EL (cell line): ENCODE measurements at places on chromosomes 11 and 22.
A peak's percentile ranks its signal among the peaks of the same experiment; 100 is the strongest.

DNA sequence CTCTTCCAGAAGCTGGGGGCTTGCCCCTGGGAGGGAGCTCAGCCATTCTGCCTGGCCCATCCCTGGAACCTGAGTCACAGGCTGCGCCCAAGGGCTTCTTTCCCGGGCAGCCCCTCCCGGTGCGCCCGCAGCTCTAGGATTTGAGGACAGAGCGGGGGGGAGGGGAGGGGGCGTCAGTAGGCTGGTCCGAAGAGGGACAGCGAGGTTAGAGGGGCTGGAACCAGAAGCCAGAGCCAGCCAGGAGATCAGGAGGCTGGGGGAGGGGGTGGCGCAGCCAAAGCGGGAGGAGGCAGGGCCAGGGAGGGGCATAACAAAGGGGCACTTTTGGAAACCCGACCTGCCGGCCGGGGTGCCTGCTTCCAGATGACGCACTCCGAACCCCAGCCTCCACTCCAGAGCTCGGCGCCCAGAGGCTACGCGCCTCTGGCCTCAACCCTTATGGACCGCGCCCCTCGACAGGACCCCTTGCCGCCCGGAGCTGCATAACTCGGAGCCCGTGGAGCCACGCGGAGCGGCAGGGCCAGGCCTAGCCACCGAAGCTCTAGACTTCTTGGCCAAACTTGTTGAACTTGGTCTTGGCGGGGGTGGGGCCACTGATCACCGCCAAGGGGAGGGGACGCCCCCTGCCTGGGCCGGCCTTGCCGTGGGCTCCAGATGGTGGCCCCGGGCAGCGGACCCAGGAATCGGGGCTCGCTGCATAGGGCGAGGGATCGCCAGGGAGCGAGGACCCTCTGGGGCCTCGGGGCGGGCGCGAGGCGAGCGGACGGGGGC, 744 bp downstream of the PACSIN3 start:
- DNase-seq: peak; percentile 81

GRCh38 chr11:94185416-94186084, 56.9 kb downstream of the PANX1 start:
- DNase-seq: peak; percentile 82

- DNase-seq: no peak
Measured at GRCh38 chr11:47881145-47881544, 33.0 kb upstream of the NUP160 start.

- DNase-seq: no peak
Measured at GRCh38 chr22:42985531-42985905, 29.4 kb downstream of the PACSIN2 start.

DNA sequence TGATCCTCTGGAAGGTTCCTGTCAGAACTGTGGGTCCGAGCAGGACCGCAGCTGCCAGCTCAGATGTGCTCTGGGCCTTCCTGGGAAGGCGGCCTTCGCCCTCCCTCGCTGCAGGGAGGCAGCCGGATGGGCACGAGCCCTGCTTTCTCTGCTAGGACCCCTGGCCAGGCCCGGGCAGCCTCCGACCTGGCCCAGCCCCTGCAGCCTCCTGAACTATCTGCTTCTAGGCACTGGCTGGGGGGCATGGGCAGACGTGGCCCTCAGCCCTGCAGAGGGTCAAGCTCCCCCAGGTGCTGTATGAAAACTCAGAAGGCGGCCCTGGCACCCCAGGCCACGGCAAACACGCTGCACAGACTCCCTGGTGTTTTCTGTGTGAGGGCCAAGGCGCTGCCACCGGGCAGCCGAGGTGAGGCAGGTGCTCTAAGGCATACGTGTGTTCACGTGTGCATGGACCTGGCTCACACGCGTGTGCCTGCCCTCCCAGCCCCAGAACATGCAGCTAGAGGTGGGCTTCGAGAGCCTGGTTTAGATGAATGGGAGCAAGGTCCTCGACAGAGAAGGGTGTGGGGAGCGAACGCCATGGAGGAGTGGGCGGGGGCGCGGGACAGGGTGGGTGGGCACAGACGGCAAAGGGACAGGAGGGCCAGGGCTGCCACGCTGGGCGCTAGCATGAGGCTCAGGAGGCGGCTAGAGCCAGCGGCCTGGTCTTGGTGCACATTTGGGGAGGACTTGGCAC, 4.3 kb downstream of the LRFN4 start:
- DNase-seq: no peak

GRCh38 chr11:46588915-46589314, 4.9 kb downstream of the AMBRA1 start:
- no peak for DNase-seq

DNA sequence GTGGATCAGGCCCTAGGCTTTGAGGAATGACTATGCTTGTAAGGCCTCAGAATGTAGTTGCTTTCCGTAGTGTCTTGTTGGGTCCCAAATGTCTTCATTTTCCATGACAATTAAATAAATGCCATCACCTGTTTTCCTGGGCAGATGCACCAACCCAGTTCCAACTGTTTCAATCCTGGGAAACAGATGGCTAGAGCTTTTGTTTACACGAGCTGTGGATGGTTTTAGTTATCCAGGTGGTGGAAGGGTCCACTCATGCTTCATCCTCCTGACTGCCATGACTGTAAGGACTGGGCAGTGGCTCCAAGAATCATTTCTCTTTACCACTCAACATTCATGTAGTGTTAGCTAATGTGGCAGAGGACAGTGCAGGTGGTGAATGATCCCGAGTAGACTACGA, 8.6 kb downstream of the RCN1 start:
- no peak for DNase-seq

- no peak for DNase-seq
Measured at GRCh38 chr11:93689240-93689639, 27.8 kb downstream of the CEP295 start.

GRCh38 chr11:80846979-80847378, 1406.1 kb upstream of the TENM4 start:
- DNase-seq: no peak

DNA sequence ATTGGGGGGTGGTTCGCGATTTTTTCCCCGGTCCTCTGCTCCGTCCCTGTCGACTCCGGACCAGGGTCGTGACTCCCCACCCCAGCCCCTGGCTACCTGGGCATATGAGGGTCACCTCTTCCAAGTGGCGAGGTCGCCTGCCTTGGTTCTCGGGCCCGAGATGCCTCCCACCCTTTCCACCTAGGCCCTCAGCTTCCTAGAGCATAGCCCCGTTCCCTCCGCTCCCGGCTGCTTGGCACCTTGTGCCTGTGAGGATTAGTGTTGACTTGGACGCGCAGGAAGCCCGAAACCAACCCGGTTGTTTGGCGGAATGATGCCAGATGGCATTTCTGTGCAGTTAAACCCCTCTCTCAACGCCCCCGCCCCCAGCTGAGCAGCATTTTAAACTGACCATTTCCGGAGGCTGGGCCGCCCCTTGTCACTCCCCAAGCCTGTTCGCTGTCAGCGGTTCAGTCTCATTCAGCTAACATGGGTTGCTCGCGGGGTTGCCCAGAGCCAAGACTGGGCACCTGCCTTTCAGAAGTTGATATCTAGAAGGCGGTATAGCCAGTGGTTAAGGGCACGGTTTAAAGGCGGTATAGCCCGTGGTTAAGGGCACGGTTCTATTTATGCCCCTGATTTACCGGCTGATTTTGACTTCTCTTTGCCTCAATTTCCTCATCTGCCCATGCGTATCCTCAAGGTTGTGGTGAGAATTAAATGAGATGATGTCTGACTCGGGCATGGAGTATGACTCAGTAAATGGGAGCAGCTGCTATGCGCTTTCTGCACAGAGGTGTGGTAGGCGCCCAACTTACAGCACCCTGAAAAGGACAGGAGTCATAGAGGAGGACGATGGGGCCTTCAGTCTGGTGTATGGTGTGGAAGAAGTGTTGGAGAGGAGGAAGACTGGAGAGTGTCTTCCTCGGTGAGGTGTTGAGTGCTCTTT, 639 bp downstream of the INCENP start:
- DNase-seq: peak; percentile 59

DNA sequence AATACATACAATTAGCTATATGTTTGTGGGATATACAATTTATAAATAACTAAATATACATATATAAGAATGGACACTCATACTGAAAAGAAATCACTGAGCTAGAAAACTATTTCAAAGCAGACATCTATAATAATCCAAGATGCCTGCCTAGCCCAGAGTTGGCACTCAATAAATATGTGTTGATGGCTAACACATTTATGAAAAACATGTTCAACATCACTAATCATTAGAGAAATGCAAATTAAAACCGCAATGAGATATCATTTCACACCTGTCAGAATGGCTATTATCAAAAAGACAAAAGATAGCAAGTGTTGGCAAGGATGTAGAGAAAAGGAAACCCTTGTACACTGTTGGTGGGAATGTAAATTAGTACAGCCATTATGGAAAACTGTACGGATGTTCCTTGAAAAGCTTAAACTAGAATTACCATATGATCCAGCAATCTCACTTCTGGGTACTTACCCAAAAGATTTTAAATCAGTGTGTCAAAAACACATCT, 29.8 kb downstream of the POU2AF1 start:
- no peak for DNase-seq

- DNase-seq: no peak
Measured at GRCh38 chr11:976431-977160, 50.9 kb downstream of the AP2A2 start.

DNA sequence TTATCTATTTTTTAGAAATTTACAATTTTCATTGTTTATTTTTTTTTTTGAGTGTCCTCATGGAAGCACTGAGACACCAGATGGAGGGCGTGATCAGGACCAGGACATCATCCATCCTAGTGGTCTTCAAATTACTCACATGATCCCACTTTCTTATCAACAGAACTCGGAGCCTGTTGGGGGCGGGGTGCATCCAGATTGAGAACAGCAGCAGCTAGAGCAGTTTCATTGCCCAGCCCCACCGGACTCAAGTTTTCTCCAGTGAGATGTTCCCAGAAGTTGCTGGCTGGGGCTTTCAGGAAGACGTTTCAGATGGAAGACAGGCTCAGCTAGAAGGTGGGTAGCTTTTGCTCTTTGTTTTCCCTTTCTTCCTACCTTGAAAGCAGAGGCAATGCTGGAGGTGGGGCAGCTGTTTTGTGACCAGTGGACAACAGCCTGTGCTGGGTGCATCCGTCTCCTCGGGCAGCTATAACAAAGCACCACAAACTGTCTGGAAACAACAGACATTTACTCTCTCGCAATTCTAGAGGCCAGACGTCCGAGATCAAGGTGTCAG, 562.1 kb downstream of the TBC1D22A start:
- no peak for DNase-seq

DNA sequence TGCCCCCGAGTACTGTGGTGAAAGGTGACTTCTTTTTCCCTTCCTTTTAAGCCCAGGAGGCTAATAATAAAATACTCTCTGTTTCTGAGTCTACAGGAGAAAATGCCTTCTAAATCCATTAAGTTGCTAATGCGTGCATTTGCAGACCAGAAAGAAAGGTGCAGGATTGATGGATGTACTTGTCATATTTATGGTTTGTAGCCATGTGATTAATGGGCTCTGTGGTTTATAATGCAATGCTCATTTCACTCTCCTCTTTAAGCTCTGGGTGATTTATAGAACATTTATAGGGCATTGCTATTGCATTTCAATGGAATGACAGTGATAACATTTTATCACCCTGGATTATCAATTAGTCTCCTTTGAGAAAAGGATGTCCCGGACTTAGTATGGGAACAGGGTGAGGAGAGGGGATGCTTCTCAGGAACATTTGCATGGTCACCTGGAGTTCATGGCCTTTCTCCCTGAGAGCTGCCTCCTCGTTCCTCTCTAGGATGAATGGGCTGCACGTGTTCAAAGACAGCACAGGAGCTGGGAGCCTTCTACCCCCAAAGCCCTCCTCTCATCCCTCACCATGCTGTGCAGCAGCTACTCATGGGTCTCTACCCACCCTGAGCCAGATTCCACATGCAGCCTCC, 82.8 kb upstream of the HMGXB4 start:
- no peak for DNase-seq

DNA sequence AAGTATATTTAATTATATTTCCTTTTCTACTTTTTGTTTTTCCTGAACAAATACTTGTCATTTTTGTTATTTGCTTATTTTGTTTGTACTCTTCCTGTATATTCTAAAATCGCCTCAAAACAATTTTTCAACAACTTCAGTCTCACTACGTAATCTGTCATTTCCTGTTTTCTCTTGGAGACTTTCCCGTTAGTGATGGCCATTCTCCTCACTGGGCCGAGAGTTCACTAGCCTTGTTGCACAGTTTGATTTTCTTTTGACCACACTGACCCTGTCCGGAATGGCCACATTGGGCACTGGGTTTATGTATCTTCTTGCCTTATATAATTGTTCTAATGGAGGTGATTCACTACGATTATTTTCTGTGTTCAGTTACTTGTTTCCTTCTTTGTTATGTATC, 726.1 kb downstream of the FAM181B start:
- no peak for DNase-seq

GRCh38 chr11:27347359-27348339, 15.4 kb downstream of the CCDC34 start:
- DNase-seq: no peak

DNA sequence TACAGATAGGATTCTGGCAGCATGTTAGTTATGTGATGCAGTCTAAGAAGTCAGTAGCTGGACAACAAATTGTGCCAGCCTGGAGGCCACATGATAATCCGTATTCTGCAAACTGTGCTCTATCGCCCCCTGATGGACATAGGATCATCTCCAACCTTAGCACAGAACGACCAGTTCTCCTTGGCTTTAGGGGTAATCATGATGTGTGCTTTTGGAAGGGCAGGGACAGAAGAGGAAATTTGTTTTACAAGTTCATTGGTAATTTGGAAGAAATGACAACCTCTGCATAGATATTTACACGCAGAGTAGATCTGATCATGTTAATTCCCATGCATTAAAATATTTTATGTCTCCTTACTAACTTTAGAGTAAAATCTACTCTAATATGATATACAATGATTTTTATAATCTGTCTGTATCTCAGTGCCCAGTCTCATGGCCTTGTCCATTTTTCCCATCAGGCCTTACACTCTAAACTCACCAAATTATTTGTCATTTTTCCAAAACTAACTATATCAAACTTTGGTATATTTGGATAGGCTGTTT, 12.1 kb downstream of the OR10D3 start:
- peak; percentile 55 for DNase-seq

DNA sequence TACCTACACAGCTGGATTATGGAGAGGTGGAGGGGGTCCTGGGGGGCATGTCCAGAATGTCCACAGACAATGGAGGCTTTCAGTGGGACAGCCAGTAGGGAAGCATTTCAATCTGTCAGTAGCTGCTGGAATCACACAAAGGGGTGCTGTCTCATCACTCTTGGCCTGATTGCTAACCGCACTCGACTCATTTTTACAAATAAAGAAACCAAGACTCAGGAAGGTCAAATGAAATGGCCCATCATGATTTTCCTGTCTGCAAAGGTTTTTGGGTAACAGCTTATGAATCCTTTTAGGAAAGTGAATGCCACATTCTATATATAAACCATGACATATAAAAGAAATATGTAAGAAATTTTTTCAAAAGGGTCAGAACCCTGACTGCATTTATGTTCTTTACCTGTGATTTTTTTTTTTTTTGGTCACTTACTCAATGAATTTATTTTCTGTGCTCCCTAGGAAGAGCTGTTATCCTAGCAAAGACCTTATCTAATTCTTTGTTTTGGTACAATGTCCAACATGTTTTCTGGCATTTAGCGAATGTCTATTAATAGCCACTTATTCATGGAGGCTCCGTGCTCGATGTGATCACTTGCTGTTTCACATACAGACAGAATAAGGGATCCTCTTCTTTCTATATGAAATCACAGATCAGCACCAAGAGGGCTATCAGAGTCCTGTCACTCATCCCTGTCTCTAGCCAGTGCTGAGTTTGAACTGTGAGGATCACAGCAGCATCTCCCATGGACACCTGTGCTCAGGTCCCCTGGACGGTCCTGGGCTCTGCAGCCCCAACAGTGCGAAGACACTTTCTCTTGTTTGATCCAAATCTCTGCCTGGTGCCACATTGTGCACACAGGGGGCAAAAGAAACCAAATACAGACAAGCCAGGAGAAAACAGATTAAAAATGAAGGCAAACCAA, 979.7 kb downstream of the NTM start:
- no peak for DNase-seq
